ENCODE measurements at places on chromosomes 7 and 10.

DNA sequence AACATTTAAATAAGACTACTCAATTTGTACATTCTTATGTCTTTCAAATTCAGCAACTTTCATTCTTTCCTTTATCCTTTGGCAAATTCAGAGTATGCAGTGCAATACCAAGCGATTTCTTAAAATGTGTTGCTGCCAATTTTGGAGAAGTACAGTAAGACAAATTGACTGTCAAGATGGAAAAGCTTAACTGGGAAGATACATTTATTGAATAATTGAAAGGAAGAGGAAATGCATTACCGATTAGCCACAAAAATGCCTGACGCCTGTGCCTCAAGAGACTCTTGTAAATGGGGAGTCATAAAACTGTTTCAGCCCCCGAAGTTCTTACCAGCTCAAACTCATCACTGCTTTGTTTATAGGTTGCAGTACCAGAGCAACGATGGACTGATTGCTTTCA lies 373.3 kb upstream of the GALNT17 start:
- DNase-seq, result no peak

GRCh38 chr7:42272793-42273665 lies 36.0 kb upstream of the GLI3 start:
- DNase-seq, result no peak

DNA sequence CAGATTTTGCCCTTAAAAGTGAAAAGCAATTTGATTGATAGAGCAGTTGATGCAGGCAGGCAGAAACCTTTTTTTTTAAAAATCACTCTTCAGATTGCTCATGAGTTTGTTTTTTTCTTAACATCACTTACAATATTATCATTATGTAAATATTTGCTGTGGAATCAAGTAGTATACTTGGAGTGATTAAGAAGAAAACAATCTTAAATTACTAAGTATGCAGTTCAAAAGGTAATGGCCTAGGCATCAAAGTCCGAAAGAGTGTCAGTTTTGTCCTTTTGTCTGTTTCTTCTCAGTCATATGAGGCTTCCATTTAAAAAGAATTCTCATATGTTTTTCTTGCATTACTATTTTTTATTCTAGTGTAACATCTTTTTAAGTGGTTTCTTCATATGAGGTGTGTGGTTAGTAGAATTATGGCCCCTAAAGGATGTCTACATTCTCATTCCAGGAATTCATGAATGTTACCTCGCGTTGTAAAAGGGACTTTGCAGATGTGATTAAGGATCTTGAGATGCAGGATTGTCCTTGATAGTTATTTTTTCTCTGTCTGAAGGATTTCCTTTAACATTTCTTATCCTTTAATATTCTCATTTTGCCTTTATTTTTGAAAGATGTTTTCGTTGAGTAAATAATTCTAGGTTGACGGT lies 44.0 kb downstream of the BICC1 start:
- DNase-seq, result no peak

DNA sequence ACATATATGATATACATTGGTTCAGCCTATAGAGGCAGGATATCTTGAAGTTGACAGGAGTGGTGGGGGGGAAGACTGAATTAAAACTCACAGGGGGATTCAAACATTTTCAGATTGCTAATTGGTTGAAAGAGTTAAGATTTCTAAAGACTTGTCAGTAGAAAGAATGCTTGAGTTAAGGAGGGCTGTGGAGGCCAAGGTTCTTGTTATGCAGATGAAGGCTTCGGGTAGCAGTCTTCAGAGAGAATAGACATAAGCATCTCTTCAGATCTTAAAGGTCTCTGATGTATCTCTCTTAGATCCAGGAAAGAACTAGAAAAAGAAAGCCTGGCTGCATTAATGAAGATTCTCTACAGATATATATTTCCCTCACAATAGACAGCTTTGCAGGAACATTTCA lies 209.8 kb upstream of the SEMA3D start:
- DNase-seq, result no peak

GRCh38 chr10:43616697-43617370 lies 10.6 kb downstream of the ZNF485 start:
- no peak for DNase-seq

- peak; percentile 54 for DNase-seq
Measured at GRCh38 chr7:1086588-1087464, 1.1 kb upstream of the GPER1 start.
